Putamen (tissue), 1 donor: ENCODE measurements at places on chromosomes 3 and 15.
A peak's percentile ranks its signal among the peaks of the same experiment; 100 is the strongest.

- peak; percentile 38 for DNase-seq
These were observed 78.4 kb upstream of the RASGRF1 start for GRCh38 chr15:79168922-79169456.

- peak; percentile 49 for DNase-seq
These were observed 2.6 kb downstream of the CCDC9B start for GRCh38 chr15:40338041-40338657.

DNA sequence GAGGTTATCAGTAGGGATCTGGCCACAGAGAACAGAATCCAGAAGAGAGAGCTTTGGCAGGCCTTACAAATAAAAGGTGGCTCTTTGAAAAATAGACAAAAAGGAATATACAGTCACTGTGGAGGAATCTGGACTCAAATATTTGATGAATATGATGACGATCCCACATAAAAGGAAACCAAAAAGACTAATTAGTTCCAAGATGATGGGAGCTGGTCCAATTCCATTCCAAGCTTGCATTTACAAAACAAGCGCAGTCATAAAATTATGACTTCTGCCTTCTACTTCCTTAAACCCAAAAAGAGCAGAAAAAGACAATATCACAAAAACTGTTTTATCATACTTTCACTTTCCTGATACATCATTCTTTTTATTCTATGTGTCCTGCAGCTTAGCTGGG lies 285.8 kb downstream of the DIPK2A start:
- no peak for DNase-seq

- peak; percentile 16 for DNase-seq
These were observed 7.9 kb upstream of the BCL2A1 start for GRCh38 chr15:79978655-79979514.

GRCh38 chr15:81095690-81096365 lies 38.2 kb upstream of the CFAP161 start:
- DNase-seq: no peak

DNA sequence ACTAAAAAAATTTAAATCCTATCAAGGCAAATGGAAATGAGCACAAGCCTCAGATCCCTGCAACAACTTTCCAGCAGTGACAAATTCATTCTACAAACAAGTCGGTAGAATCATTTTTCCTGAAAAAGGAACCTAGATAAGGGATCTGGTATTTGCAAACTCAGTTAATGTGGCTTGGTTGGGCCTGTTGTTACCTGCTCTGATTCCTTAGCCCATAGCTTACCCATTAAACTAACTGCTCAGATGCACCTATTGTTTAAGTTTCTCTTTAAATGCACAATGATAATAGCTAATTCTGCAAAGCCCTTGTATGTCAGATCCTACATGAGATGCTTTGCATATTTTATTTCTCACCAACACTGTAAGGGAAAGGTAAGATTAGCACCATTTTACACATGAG lies 377.4 kb upstream of the RGMA start:
- no peak for DNase-seq

DNA sequence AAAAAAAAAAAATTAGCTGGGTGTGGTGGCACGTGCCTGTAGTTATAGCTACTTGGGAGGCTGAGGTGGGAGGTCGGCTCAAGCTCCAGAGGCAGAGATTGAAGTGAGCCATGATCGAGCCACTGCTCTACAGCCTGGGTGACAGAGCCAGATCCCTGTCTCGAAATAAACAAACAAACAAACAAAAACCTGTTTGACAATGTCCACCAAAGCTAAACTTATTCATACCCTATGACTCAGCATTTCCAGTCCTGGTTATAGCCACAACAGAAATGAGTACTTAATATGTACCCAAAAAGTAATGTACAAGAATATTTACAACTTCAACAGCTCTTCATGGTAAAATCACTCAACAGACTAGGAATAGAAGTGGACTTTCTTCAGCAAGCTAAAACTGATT lies 31.1 kb downstream of the SERP1 start:
- no peak for DNase-seq

DNA sequence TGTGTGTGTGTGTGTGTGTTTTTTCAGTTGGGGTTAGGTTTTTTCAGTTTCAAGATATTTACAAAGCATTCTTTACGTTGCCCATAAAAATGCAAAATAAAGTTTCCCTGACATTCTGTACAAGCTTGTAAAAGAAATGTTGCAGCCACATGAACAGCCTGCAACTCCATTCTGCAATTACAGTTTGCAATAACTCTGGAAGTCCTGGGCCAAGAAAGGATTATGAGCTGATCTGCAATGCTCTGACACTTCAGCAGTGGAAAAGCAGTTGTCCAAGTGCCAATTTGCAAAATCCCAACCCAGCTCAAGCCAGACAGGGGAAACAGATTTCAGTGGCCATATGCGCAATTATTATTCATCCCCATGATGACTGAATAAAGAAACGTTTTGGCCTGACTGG lies 322.1 kb downstream of the MEX3B start:
- DNase-seq: no peak

DNA sequence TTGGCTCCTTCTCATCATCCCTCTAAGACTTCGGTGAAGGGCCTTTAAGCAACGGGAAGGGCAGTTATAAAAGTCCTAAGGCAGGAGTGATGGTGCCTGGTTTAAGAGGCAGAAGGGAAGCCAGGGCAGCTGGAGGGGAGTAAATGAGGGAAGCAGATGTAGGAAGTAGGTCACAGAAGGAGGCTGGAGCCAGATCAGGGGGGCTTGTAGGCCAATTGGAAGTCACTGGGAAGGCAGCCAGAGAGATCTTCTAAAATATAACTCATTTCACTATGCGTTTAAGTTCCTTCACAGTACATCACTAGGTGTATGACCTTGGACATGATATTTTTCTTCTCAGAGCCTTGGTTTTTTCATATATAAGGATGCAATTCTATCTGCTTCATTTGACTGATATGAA lies 94.7 kb downstream of the MYH15 start:
- DNase-seq: no peak

DNA sequence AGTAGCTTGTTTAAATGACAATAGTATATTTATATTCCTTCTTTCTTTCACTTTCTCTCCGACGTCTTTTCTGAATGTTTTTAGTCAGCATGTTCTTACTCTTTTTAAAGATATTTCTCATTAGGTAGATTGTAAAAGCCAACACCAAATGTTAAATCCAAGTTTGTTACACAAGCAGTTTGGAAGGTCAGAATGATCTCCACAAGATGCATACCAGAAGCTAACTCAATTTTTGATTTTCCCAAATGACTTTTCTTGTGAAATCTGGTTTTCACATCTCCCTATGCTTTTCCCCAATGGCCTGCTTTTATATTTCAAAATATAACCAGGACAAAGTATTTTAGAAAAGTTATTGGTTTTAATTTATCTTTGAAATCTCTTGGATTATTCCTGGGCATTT lies 49.7 kb upstream of the TPRG1 start:
- no peak for DNase-seq

DNA sequence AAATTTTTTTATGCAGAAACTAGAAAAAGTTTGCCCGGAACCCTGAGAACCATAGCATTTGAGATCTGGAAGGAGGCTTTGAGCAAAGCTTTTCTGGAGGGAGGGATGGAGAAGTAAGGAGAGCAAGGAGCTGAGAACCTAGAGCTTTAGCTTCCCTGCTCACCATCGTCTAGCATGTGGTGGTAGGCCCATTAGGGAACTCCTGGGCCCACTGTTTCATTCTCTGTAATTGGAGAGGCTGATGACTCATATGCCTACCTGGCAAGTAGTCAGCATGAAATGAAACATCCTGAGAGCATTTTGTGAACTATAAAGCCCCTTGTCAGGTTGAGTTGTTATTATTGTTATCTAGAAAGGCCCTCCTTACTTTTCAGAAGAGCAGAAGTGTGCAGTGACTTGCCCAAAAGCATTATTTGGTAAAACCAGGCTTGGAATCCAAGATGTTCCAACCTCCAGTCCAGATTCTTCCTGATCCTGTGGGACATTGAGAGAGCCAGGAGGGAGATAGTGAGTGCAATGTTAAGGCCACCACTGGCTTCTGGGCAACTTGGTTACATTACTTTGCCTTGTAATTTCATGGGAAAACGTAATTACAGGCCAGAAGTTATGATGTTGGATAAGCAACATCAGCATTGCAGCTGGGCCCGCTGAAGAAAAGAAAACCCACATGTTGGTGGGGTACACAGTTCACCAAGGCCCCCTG lies 104.5 kb upstream of the BFSP2 start:
- DNase-seq: no peak
